HCT116 (cell line): ENCODE measurements at places on chromosomes 5 and 9. TPM values are rescaled to one million over a fixed set of nuclear protein-coding genes. Genes with fewer than 3 reads are reported as not detected.

ANKRD34B gene
- not detected for total RNA-seq

RXRA gene
- 43.9 TPM for total RNA-seq

KLF9 gene
- 8.3 TPM for total RNA-seq

DNA sequence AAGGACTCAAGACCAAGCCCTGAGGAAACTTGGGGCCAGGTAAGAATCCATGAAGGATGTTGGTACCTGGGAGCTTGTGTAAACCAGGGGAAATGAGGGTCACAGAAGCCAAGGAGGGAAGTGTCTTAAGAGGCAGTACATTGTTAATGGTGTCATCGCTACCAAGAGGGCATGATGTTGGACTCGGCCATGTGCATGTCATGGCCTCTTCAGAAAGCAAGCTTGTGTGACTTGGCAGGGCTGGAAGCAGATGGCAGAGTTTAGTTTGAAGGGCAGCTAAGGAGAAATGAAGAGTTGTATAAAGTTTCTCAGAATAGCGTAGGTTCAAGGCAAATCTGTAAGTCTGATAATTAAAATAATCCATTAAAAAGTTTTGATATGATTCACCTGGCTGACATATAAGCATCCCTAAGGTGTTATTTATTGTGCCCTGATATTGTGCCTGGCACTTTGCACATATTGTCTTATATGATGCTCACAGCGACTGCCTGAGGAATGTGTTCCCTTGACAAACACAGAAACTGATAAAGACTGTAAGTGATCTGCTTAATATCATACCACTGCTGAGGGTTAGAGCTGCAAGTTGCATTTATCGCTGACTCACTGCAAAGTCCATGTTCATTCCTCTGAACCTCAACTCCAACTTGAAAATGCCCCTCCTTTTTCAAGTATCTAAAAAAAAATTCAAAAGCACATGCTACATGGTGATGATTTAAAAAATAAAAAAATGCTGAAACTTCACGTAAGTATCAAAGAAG lies 81.3 kb upstream of the PTPN3 start:
- DNase-seq = no peak

GRCh38 chr9:84139296-84140070 lies 158.9 kb downstream of the RMI1 start:
- no peak for DNase-seq

DNA sequence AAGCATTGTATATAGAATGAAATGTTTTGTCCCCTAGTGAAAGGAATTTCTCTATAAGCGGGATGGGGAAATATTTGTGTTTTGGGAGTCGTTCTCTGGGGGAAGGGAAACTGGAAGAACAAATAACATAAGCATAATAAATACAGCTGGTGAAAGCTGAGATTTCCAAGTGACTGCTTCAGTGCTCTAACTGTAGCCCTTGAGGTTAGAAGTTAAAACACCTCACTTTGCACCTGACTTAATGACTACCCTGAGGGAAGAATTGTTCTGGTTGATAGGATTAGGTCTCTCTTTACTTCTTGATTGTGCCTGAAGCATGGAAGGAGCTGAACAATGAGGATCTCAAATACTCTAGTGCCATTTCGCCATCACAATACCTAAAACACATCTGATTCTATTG lies 307.4 kb downstream of the MAN2A1 start:
- no peak for DNase-seq
